ENCODE measurements at places on chromosomes 6 and 20.

GRCh38 chr6:100979267-100979666 lies 98.1 kb upstream of the ASCC3 start:
- no peak for DNase-seq

GRCh38 chr6:129586815-129587214 lies 123.2 kb downstream of the ARHGAP18 start:
- DNase-seq: no peak

DNA sequence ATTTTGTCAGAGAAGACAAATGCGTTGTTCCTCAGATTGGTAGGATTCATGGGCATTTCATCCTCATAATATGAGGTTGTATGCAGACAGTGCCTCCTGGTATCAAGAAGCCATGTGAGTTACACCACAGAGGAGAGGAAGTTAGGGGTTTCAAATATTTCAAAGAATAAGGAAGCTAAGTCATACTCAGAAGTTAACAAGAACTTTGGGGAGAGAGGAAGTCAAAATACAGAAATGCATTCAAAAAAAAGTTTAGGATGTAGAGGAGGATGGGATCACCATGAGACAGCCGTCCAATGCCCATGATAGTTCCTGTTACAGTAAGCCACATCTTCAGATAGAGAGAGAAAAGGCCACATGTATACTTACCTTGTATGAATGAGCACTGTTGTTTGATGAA lies 22.3 kb downstream of the HLA-DOB start:
- no peak for DNase-seq

DNA sequence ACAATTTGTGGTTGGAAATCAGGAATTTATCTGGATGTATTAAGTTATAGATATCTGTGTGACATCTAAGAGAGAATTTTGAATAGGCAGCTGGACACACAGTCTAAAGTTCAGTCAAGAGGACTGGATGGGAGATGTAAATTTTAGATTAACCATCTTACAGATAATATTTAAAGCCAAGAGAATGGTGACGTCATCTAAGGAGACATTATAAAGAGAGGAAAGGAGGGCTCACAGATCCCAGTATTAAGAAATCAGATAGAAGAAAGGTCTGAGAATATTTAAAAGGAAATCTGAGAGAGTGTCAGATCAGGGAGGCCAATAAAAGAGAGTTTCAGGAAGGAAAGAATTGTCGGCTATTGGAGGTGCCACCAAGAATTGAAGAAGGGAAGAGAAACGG lies 9.4 kb downstream of the COL19A1 start:
- DNase-seq: no peak

- no peak for DNase-seq
Observed at GRCh38 chr20:53873230-53873604, 197.2 kb downstream of the BCAS1 start.

DNA sequence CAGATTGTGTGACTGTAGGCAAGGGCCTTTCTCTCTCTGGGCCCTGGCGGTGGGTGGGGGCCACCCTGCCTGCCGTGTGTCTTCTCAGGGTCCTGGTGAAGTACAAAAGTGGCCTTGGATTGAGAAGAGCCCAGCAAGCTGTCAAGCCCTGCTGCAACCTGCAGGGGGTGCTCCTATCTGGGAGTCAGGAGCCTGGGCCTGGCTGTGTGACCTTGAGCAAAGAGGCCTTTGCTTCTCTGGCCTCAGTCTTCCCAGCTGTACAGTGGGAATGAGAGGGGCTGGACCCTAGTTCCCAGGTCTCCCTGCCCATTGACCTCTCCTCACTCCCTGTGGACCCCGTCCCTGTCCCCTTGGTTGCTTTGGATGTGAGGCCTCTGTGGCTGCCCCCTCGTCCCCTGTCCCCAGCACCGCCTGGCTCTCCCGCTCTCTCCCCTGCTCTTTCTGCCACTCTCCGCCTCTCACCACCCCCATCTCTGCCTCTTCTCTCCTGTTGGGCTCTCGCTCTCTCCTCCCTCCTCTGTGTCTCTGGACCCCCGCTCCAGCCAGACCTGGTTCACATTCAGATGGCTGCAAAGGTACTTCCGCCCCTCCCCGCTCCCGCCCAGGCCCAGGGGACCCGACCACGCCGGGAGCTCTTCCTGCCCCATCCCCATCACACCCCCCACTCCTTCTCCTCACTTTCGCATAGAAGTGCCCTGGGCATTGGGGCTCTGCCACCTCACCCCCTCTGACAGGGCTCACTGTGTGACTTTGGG lies 46.7 kb downstream of the SRC start:
- no peak for DNase-seq

- DNase-seq: no peak
Observed at GRCh38 chr6:97198046-97198565, 84.9 kb downstream of the MMS22L start.
